SK-N-SH (cell line): ENCODE measurements at places on chromosomes 4 and X.

GRCh38 chrX:101191217-101191750 lies 28.3 kb upstream of the DRP2 start:
- peak; percentile 14 for DNase-seq

DNA sequence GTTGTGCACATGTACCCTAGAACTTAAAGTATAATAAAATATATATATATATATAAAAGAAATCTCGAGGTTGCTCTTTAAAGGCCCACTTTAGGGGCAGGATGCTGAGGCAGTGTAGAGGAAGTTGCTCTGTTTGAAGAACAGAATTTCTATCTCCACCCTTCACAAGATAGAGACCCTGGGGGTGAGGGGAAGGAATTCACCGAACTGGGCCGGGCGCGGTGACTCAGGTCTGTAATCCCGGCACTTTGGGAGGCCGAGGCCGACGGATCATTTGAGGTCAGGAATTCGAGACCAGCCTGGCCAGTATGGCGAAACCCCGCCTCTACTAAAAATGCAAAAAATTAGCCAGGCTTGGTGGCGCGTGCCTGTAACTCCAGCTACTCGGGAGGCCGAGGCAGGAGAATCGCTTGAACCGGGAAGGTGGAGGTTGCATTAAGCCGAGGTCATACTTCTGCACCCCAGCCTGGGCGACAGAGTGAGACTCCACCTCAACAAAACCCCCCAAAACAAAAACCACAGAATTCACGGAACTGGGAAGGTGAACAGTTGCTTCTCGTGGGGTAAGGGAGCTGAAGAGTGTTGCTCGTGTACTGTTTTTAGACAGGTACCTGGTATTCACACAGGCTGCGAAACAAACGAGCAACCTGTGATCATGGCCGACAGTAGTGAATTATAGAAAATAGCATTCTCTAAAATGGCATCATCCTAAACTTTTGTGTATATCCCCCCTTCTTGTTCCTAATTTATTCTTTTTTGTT lies 6.2 kb downstream of the PLAC8 start:
- DNase-seq = no peak

GRCh38 chr4:53917729-53918128 lies 146.7 kb downstream of the CHIC2 start:
- DNase-seq = no peak

DNA sequence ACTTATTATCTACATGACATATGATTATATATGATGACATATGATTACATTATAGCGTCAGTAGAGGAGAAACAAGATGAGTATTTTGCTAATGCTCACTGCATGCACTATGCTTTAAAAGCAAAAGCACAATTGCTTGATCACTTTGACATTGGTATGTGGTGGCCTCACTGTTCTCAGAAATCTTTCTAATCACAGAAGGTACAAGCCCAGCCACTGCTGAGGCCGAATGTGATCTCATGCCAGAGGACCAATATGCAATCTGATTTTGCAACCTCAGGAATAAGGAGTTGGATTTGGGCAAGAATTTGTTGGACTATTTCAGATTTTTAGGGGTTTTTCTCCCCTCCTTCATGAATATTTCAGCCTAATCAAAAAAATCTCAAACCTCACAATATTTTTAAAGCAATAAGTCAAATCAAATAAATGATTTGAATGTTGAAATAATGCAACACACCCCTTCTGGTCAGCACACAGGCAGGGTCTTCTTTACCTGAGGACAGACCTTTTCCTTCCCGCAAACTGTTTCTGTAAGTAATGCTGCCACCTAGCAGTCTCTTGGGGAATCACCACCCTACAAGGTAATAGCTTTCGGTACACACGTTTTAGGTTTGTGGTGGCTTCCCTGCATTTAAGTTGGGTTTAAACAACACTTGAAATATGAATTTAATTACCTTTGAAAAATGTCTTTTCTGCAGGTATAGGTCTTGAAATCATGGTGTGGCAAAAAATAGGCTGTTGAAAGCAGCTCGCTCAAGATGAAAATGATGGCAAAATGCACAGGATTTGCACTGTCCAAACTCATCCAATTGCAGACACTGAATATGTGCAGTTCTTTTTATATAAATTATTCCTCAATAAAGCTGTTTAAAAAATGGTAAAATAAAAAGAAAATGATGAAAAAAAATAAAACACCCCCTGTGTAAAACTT lies 4.8 kb upstream of the CXCL13 start:
- DNase-seq = peak; percentile 38

- no peak for DNase-seq
Measured at GRCh38 chrX:95332530-95332929, 1352.1 kb upstream of the DIAPH2 start.

GRCh38 chr4:123659730-123660129 lies 263.1 kb downstream of the SPRY1 start:
- DNase-seq = no peak

DNA sequence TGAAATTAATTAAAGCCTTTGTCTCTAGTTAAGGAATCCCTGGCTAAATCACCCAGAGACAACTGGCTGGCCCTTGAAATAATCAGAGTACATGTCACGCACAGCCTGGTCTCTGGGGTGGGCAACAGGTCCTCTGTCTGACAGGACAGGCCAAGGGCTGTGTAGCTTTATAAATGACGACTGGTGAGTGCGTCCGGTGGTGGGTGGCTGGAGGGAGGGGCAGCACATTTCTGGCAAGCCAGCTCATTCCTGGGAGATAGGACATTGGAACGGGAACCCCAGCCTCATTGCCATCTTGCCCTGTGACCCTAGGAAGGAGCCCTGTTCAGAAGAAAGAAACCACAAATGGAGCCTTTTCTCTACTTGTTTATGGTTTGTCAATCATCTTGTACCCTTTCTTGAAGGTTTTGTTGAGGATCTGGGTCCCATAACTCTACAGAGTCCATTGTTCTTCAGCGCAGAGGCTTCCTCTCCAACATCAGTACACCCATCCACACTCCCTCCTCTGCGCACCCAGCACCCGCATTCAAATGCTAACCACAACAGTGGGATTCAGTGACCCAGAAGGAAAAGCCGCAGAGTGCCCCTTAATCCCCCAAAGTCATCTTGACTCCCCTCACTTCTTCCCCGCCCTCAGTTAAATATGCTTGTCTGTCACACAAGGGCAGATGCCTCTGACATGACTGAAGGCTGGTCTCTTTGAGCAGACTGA lies 368.1 kb downstream of the UNC5C start:
- DNase-seq = no peak

- DNase-seq = no peak
Measured at GRCh38 chrX:136780763-136781162, at the start of gene ARHGEF6. Gene ARHGEF6, minus strand, starts transcription at chrX:136780932. Its CDS starts 50 bp downstream, at chrX:136780882.

DNA sequence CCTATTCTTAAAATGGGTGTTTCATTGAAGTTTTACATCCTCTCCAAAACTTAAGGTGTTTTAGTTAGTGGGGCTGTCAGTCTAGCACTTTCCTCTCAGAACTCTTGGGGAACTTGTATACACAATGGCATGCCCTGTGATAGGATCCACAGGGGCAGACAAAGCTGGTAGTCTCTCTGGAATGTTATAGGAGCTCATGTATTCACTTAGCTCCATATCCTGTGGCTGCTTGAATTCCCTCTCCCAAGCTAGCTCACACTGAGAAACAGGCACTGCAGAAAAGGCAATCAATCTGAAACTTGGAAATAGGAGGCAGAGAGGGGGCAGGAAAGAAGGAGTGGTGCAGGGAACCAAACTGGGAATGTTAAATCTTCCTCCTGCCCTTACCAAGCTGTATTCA lies 26.3 kb upstream of the ARMCX2 start:
- DNase-seq = no peak

- peak; percentile 41 for DNase-seq
Measured at GRCh38 chr4:145609481-145610427, 9.4 kb upstream of the MMAA start.

DNA sequence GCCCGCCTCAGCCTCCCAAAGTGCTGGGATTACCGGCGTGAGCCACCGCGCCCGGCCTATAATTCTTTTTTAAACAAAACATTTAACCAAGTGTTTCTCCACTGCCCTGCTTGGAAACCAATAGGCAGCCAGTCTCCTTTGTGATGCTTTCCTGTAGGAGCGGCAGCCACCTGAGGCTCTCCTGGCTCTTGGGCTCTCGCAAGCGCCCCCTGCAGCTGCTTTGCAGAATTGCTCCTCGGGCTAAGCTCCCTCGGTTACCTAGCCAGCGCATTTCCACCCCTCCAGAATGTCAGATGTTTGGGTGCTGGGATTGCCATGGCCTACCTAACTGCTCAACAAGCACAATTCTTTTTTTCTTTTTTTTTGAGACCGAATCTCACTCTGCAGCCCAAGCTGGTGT lies 7.7 kb downstream of the S100P start:
- DNase-seq = no peak

GRCh38 chr4:40173470-40173875 lies 23.4 kb upstream of the RHOH start:
- DNase-seq = no peak

DNA sequence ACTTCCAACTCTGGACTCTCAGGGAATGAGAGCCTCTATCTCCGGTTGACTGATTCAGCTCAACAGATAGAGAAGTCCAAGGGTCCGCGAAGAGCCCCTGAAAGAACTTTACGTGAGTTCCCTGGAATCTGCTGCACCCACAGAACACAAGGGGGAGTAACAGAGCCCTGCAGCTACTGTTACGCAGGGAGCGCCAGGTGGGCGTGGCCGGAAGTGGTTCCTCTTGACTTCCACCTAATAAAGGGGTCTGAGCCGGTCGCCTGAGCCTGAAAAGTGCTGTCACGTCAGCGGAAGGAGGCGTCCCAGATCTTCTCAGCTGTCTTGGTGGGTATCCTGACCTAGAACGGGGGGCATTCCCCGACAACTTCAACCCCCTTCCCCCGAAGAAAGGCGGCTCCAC lies at the start of gene MAGEB6:
Gene MAGEB6 (plus strand): TSS at position 237 of the 400 bp plus-strand sequence. CDS start 1,407 bp downstream, outside the sequence.
- no peak for DNase-seq

DNA sequence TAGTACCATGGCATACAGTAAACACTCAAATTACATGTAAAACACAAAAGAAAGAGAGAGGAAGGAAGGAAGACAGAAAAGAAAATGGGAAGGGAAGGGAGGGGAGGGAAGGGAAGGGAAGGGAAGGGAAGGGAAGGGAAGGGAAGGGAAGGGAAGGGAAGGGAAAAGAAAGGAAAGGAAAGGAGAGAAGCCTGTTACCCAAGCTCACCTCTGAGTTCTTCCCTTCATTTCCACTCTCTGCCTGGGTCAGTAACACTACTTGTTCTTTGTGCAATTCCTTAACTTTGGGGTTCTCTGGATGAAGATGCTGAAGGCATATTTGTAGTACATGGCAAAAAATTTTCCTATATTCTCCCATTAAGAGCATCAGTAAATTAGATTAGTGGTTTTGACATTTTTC lies 241.0 kb downstream of the RAB28 start:
- no peak for DNase-seq

DNA sequence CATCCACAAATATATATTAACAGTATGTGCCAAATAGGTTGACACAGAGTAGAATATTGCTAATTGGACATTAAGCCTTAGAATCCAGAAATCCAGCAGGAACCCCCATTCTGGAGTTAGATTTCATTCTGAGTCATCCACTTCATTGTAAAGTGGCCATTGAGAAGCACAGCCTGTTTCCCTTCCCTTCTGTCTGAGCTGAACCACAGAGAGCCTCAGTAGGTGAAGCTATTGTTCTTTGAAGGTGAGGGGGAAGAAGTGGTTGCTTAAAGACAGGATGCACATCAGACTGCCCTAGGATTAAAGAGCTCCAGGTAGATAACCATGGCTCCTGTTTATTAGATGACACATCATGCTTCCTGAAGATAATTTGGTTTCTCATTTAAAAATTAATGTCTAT lies 30.6 kb upstream of the MCF2 start:
- DNase-seq = no peak

DNA sequence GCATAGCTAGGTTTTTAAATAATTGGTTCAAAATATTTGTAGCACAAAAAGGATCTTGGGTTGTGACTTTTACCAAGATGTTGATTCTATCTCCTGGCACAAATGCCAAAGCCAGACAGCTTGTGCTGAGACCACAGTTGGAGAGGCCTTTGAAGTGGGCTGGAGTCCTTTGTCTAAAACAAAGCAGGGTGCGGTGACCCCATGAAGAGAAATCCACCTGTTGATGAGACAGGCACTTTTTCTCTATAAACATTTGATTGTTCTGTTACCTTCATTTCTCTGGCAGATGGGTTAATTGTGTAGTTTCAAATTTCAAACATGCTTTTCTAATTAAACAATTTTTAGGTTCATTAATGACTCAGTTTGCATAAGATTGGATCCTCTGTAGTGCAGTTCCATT lies 56.7 kb downstream of the STOX2 start:
- DNase-seq = no peak

DNA sequence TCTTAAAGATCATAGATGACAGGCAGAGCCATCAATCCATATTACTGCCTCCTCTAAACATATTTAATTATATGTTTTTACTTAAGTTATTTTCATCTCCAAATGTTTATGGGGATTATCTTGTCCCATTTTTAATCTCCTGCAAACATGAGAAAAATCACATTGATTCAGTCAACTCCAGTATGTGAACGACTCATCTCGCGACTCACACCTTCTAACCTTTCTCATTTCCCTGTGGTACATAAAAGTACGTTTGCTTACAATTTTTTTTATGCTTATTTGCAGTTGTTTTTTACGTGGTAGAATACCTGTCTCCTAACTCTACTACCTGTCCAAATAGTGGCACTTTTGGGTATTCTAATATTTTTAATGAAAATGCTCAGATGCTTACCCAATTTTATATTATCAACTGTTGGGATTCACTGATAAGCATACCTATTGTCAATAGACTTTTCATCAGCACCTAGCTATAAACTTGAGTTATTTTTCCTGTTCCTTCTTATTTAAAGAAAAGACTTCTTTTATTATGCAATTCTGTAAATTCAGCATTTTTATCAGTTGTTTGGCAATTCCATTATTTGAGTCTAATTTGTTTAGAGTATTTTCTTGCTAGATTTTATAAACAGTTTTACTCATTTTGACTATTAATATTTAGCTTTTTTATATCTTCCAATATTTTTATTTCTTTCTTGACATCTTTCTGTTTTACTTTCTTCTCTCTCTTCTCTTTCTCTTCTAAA lies 276.6 kb downstream of the ANK2 start:
- no peak for DNase-seq

- DNase-seq = no peak
Measured at GRCh38 chr4:174451718-174452296, 70.5 kb downstream of the HPGD start.

GRCh38 chr4:40316333-40316781 lies 18.8 kb upstream of the CHRNA9 start:
- DNase-seq = no peak

DNA sequence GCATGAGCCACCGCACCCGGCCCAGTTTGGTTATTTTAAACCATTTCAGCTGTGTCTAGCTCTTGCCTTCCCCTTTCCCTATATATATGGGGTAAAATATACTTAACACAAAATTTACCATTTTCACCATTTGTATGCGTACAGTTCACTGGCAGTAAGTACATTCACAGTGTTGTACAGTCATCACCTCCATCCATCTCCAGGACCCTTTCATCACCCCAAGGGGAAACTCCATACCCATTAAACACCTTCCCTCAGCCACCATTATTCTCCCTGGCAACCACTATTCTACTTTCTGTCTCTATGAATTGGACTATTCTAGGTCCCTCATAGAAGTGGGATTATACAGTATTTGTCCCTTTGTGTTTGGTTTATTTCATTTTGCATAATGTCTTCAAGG lies 106.4 kb downstream of the TMEM131L start:
- DNase-seq = no peak
